Astrocyte (in vitro differentiated cells and primary cell): ENCODE measurements at places on chromosomes 1 and 21. TPM values are rescaled to one million over a fixed set of nuclear protein-coding genes. Genes with fewer than 3 reads are reported as not detected.

TMEM125 gene
- 0.36 and 0.64 TPM in 2 replicates for total RNA-seq

DNA sequence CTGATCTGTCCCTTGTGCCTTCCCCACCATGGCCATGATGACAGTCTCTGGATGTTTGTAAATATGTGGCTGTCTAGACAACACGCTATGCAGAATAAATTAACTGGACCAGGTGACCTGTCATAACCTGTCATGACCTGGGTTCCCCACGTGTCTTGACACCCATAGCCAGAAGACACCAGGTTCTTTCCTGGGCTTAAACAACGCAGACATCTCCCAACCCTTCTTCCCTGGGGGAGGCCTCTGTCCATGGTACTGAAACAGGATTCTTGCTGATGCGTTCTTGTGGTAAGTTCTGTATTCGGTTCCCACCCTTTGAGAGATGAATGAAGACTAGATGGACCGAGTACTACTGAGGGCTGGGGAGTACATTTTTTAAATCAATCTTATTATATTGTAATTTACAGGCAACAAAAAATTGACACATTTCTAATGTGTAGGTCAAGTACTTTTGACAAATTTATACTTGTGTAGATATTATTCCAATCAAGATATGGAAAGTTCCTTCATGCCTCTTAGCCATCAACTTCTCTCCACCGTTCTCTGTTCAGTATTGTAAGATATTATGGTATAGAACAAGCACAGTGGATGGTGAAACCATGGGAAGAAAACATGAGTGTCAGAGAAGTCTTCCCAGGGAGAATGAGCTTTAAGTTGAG, 738.8 kb downstream of the PTPRU start:
- DNase-seq = peak; percentile 45

DNA sequence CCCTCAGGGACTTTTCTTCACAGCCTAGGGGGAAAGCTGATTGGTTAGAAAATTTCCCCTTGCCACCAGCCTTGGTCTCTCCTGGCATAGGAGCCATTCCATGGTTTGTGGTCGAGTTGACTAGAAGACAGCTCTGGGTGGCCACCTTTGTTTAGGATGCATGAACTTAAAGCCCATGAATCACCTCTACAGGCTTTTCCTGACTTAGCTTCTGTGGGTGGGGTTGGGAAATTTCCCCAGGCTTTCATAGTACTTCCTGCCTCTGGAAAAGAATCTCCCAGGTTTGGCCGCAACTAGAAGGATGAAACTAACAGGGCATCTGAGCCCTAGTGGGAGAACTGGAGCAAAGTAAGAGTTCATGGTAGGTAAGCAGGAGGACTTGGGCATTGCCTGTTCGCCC, 72.6 kb downstream of the SNRPE start:
- DNase-seq = no peak

GRCh38 chr1:44103270-44104131, 15.1 kb upstream of the KLF17 start:
- DNase-seq = no peak

GRCh38 chr1:116556289-116557006, 14.4 kb downstream of the CD58 start:
- DNase-seq = peak; percentile 99

DNA sequence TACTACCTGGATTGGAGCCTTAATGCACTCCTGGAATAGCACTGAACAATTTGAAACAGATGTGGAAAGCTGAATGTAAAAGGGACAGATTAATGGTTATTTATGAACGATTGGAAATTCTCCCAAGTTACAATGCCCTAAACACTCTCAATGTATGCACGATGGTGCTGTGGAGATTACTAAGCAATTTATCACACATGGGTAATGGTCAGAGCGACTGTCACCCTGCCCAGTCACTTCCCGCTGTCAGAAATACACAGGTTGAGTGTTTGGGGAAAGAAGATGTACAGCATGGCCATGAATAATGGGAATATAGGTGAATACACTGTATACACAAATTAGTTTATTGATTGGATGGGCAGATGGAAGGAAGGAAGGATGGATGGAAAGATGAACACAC, 342.4 kb downstream of the VAV3 start:
- no peak for DNase-seq

- DNase-seq = no peak
These were observed 24.0 kb downstream of the EEIG2 start for GRCh38 chr1:108583757-108584427.

GRCh38 chr1:47351305-47351704, 17.7 kb downstream of the CMPK1 start:
- DNase-seq = peak; percentile 41

GRCh38 chr21:29633756-29634155, 306.0 kb downstream of the GRIK1 start:
- no peak for DNase-seq

DNA sequence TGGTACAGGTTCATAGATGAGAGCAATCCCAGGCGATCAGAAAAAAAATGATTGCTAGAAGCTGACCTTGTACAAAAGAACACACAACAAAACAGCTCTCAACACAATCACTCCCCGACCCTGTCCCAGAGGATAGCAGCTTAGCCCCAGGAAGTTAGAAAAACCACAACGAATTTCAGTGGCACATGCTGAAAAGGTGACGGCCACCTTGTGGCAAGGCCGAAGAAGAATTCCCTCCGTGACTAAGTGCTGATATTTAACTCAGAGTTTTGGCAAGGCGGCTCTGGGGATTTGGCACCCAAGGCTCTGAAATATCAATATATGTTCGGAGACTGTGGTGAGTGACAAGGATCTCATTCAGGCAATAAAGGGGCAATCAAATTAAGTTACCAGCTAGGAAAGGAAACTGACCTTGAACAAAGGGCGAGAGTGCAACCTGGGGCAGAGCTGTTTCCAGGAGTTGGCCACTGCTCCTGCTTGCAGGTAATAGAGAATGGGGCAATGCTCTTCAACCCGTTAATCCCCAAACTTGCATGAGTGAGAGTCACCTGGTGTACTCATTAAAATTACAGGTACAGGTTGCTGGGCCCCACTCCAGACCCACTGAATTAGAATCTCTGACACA, 96.2 kb downstream of the BEND5 start:
- DNase-seq = peak; percentile 30

COP1 gene
- 38.8 and 45.9 TPM in 2 replicates for total RNA-seq

NCAM2 gene
- total RNA-seq = 4.6 and 6.8 TPM in 2 replicates

GRCh38 chr1:225427235-225428067, at the start of gene LBR:
Gene LBR (minus strand): TSS chr1:225428038. CDS start chr1:225424075, 3,963 bp downstream.
- peak; percentile 16 for DNase-seq

FAM72C gene
- total RNA-seq = 0.41 and 0.61 TPM in 2 replicates

DNA sequence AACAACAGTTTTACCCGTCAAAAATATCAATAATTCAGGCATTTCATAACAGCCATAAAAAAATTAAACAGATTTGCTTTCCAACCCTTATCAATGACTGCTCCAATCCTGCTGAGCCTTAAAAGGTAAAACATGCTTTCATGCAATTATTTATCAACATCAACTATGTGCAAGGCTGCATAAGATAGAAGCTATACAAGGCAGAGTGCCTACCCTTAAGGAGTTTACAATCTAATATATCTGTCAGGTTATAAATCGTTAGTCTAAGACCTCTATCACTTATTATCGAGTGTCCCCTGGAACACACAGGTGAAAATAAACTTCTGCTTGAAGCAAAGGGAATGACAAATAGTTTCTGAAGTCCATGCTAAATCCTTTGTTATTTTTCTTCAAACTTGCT, 1.8 kb downstream of the ERRFI1 start:
- no peak for DNase-seq

MAP3K7CL gene
- total RNA-seq = 67.3 and 75.2 TPM in 2 replicates

TCHHL1 gene
- total RNA-seq = not detected in 2 replicates

GRCh38 chr1:204267191-204267601, 53.4 kb upstream of the GOLT1A start:
- no peak for DNase-seq

MRAP gene
- not detected in 2 replicates for total RNA-seq

SPTA1 gene
- total RNA-seq = 0.02 and 0.09 TPM in 2 replicates
